ENCODE measurements at places on chromosomes 16 and 17.

- DNase-seq, result no peak
These were observed 32.8 kb downstream of the ARSG start for GRCh38 chr17:68324114-68324513.

DNA sequence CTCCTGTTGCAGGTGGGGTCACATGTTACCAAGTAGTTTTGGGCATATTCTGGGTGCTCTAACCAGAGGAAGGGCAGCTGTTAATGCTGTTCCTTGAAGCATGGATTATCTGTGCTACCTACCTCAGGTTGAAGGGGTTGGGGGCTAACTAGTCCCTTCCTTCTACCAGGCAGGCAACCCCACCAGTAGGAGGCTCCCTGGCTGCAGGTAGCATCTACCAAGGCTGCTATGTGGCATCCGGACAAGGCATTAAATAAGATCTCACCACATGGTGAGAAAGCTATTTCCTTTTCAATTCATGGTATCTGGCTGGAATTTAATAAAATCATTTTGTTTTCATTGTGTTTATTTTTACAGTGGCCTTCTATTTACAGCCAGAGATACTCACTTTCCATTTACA is 62.5 kb downstream of the CACNG3 start:
- no peak for DNase-seq

DNA sequence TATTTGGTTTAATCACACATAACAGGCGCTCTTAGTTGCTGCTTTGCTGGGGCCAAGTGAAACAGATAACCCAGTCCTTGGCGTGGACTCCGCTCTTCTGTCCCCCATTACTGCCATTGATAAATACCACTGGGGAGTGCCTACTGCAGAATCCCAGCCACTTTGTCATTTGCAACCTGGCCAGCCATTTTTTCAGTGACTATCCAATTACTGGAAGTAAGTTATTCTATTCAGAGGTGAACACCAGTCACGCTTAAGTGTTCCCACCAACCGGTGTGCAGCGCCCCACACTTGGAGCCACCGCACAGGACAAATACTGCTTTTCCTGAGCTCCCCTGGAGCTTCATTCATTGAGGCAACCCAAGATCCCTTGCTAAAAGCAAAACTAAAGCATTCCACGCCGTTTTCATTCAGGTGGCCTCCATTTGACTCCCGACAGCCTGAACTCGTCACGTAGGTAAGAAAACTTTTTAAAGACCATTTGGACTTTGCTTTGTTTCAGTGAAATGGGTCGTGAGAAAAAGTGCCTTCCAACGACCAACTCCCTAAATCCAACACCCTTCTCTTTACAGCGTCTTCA is 1.8 kb downstream of the USP7 start:
- DNase-seq, result no peak

DNA sequence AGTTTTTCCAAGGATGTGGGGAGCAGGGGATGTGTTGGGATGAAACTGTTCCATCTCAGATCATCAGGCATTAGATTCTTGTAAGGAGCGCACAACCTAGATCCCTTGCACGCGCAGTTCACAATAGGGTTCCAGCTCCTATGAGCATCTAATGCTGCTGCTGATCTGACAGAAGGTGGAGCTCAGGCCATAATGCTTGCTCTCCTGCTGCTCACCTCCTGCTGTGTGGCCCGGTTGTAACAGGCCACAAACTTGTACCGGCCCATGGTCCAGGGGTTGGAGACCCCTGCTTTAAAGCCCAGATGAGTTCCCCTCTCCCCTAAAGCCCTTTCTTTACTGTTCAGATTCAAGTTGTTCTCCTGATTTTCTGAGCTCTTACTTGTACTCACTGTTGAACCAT is 44.8 kb downstream of the RNF135 start:
- no peak for DNase-seq

DNA sequence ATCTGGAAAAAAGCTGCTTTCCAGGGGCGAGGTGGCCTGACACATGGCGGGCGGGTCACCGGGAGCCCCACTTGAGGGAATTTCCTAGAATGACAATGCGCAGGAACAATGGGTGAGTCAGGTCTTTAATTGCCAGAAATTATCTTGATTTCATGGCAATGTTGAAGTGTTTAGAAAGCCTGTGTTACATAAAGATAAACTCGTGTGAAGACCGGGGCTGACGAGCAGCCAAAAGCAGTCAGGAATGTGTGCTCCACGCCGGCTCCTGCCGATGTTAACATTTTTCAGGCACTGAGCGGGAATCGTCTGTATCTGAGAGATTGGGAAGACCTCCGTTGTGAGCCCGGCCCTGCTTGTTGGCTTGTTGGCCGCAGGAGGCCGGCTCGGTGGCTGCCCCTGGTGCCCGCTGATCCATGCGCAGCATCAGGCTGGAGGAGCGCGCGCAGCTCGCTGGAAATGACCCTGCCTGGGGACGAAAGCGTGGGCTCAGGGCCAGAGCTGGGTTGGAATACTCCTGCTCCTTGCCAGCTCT is 353.1 kb downstream of the FOXL1 start:
- peak; percentile 25 for DNase-seq

DNA sequence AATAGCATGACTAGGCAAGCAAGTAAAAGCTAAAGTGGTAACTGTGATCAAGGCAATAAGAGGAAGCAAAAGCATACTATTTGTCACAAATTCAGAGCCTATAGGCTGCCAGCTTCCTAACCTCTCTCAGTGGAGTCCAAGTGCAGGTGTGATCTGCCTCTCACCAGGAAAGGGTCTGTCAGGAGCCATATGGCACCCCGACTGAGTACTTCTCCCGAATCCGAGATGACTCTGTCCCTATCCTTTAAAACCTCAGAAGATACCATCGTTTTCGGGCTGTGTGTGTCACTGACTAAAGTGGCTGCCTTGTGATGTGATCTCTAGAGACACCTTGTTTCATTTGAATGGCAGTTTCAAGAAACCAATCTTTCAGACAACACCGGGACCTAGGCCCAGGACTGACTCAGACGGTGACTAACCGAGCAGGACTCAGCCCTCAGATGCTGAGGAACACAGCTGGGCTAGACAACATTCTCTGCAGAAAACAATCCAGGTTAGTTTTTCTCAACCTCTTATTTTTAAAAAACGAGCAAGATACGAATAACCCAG is 63.6 kb downstream of the SMG6 start:
- DNase-seq, result no peak

GRCh38 chr16:15031179-15031578 is 24.7 kb downstream of the NTAN1 start:
- DNase-seq, result no peak

- DNase-seq, result no peak
These were observed 16.1 kb downstream of the AMFR start for GRCh38 chr16:56409195-56409594.

GRCh38 chr17:55783684-55784245 is 32.9 kb downstream of the PCTP start:
- no peak for DNase-seq

- DNase-seq, result peak; percentile 79
These were observed 446.1 kb downstream of the HS3ST3B1 start for GRCh38 chr17:14746822-14747602.

- DNase-seq, result peak; percentile 80
These were observed 14.3 kb downstream of the PRCD start for GRCh38 chr17:76554131-76554530.

- DNase-seq, result no peak
These were observed 354.0 kb upstream of the EEF2KMT start for GRCh38 chr16:5451641-5452040.

DNA sequence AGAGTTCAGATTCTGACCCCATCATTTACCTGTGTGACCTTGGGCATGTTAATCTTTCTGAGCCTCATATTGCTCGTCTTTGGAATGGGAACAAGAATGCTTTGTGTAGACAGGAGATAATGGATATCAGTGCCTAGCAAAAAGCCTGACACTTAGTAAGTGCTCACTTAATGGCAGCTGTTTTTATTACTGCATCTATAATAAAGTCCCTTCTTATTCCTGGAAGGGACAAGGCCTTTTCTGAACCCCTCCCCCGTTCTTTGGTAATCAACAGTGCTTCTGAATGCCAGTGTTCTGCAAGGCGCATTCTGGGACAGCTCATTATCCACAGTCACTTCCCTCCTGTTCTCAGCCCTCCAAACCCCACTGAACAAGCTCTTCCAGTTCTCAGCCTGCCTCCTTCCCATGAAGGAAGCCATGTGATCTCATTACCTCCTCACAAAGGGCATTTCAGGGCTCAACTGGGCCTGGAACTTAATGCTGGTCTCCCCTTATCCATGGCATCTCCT is 25.1 kb upstream of the SUPT4H1 start:
- DNase-seq, result no peak

DNA sequence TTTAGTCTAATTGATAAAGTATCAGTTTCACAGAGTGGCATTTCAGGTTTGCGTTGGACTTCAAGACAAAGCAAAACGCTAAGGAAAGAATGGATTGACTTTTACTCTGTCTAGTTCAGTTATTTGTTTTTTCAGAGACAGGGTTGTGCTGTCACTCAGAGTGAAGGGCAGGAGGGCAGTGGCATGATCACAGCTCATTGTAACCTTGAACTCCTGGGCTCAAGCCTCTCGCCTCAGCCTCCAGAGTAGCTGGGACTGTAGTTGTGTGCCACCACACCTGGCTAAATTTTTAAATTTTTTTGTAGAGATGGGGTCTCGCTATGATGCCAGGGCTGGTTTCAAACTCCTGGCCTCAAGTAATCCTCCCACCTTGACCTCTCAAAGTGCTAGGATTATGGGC is 86.4 kb downstream of the CACNG1 start:
- no peak for DNase-seq

DNA sequence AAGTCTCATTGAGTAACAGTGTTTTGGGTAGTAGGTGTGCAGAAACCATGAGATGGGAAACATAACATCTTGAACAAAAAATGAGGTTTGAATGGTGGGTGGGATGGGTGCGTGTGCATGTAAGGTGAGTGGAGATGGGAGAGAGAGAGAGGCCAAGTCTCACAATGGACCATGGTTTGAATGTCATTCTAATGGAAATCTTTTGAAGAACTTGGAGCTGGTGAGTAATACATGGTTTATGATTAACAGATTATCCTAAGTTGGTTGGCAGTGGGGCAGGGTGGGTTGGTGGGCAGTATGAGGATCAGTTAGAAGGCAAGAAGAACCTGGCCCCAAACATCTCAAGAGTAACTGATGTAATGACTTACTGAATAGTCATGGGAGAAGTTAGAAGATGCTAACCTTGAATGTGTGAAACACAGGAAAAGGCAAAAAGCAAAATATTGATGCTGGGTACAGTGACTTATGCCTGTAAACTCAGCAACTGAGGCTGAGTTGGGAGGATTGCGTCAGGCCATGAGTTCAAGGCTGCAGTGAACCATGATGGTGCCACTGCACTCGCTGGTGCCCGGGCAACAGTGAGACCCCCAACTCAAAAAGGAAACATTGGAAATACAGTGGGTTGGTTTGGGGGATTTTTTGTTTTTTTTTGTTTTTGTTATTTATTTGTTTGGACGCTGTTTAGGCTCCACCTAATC is 32.7 kb downstream of the ZNF207 start:
- DNase-seq, result no peak

GRCh38 chr17:60526726-60527125 is 684 bp upstream of the APPBP2 start:
- no peak for DNase-seq

DNA sequence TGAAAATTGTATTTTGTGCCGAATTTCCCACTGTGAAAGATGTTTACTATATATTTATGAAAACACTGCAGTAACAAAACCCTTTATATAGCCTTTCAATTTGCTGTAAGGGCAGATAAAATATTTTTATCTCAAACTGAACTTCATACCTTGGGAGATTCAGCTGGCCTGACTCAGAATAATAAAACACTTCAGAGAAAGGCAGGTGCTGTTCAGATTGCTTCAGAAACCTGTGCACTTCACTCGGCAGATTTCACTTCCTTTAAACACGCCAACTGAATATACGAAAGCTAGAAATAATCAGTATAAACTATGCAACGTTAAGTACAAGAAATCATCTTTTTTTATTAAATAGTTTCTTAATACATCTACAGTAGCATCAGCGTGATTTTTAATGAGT is 839.1 kb upstream of the RBFOX1 start:
- no peak for DNase-seq

DNA sequence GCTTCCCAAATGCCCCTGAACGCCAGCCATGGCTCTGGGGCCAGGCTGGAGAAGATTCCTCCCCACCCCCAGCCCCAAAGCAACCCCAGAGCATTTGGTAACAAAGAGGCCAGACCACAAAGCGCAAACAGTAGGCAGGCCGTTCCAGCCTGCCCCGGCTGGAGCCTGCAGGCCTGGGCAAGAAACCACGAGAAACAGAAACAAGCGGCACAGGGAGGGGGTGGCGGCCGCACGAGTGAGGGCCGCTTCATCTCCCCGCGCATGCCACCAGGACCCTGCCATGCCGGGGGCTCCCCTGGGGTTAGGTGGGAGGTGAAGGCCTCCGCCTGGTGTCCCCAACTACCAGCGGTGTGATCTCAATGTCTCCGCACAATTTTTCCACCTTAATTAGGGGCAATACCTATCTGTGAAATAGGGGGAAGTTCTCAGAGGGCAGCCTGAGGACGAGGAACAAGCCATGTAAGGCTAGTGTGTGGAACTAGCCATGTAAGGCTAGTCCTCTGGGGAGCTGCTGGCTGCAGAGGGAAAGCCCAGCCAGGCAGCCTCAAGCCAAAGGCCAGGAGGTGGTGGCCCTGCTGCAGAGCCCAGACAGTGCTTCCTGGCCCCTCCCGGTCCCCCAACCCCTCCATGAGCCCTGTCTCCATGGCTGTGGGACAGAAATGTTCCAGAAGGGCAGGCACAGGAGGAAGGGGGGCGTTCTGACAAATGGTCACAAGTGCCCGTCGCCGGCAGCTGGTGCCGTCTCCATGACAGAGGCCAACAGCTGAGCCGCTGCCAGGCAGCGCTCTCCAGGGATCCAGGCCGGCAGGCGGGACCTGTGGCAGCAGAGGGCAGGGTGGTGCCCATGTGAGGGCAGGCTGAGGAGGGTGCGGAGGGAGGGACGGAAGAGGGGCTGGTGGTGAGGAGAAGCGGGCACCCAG is 14.5 kb upstream of the MTSS2 start:
- peak; percentile 58 for DNase-seq

- no peak for DNase-seq
These were observed 10.3 kb downstream of the CCL18 start for GRCh38 chr17:36074365-36074764.

DNA sequence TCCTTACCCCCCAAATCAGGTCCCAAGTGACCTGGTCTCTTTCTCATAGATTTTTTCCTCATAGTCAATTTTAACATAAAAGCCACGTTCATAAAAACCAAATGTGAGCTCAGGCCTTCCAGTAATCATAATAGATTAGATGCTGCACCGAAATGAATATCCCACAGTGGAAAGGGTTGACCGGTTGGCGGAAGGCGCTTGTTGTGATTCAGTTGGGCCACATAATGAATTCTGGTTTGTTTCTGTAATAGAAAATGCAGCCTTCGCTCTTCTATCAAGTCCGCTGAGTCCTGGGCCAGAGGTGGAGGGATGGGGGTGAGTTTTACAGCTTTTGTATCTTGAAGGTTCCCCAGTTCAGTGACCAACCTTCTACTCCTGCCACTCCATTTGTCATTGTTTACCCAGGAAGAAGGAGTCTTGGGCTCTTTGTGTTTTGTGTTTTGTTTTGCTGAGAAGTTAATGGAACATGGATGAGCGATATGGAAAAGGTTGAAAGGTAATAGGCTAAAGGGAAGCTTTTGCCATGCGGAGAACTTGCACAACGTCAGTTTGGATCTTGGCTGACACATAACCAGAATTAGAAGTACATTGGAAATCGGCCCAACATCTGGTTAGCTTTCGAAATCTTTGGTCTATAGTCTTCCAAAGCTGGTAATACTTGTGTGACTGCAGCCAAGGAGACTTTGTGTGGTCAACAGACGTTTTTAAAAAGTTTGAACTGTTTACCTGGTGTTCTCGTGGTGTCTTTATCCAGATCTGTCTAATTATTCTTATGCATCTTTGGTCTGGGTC is 89.5 kb downstream of the CLEC16A start:
- DNase-seq, result no peak
